ENCODE measurements at places on chromosomes 7 and 10.

DNA sequence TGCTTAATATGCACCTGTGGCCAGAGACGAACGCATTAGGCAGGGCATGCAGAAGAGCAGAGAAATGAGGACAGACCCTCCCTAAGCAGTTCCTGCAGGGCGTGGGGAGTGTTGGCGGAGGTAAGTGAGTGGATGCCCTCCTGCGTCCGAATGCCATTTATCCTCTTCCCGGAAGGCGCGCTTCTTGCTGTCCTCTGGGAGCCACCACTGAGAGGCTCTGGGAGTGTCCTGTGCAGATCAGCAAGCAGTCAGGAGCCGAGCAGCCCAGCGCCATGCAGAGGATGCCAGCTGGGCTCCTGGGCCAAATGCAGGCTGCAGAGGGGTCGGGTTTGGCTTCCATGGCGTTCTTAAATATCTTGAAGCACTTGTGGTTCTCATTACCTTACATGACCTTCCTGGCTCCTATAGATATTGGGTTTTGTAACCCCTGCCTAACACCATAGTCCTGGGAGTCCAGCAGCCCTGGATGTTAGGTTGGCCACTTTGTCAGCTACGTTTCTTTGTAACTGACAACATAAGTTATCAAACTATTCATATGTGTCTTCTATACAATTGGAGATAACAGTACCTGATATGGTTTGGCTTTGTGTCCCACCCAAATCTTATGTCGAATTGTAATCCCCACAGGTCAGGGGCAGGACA lies 30.0 kb upstream of the SLIT1 start:
- no peak for DNase-seq

DNA sequence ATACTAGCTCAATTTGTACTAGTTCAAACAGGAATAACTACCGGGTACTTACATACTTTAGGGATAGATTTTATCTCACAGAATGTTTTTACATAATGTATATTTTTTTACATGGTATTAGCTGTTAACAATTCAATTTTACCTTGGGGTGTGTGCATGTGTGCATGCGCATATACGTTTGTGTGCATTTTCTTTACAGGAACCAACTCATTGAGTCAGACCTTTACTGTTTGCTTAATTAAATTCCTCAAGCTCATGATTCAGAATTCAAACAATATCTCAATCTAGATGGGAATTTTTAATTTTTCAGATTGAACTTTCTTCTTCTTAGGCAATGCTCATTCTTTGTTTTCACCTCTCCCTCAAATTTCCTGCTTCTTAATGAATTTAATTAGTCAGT lies 24.7 kb upstream of the WASL start:
- no peak for DNase-seq

DNA sequence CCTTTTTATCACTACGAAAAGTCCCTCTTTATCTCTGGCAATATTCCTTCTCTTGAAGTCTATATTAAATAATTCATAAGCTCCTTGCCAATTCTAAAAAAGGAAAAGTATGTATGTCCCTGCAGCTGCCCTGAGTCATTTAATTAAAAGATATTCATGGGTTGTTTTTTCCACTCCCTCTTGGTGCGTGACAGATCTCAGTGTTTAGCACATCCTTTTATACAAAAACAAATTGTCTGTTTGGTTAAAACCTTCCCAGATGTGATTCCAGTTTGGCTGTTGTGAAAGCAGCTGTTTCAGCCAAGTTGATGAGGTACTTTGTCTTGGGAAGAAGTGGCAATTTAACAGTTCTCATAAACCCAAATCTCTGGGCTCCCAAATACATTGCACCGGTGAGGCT lies 33.8 kb upstream of the PRLHR start:
- no peak for DNase-seq

DNA sequence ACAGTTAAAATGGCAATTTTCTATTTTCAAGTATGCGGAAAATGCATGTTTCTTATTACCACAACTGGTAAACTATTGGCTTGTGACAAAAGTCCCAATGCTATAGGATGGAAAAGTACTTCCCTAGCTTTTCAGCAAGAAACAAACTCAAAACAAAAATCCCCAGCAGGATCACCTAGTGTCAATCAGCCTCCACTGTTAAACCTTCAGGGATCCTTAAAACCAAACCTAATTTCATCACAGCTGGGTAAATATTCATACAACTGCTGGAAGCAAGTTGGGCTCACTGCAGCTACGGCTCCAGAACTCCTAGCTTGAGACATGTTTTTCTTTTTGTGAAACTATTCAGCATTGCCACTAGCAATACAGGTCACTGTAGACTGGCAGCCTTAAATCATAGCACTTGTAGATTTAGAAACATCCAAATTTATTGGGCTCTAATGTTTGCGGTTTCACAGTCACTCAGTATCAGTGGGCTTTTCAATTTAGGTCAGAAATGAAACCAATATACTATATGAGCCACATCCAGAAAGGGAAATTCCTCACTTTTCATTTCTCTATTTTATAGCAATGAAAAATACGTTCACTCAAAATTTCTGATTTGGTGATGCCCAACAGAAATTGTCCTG lies 145.2 kb upstream of the ANK3 start:
- no peak for DNase-seq

DNA sequence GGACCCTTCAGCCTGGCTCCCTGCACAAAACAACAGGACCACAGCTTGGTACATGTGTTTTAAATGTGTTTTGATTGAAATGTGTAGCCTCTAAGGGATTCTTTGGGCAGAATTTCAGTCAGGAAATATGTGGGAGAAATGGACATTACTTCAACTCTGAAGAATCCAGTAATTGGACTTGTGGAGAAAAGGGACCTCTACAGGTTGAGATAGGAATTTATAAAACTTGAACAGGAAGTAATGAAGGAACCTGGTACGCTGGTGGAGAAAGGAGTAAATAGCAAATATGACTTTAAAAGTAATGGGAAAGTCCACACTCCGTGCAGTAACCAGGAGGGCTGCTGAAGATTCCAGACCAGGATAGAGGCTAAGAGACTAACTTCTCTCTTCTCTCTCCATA lies 220.5 kb downstream of the LHFPL3 start:
- no peak for DNase-seq

- peak; percentile 58 for DNase-seq
Measured at GRCh38 chr10:31318854-31319601, at the start of gene ZEB1. ZEB1 (plus strand) TSS chr10:31319216; CDS start chr10:31319235, 19 bp downstream.

DNA sequence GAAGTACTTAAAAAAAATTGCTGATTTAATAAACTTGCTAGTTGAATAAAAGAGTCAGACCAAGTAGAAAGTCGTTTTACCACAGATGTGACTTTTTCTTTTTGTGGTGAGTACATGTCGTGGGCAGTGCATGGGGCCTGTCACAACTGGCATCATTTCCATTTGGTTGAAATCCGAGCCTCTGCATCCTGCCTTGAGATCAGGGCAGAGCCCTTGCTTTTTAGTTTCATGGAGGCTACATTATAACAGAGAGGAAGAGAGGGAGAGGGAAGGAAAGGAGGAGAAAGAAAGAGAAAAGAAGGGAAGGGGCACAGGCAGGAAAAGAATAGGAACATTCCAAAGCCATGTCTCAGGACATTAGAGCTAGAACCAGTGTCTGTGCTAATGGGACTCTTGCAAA lies 20.4 kb upstream of the INSYN2A start:
- no peak for DNase-seq

Data from NCI-H1436 treated with DMSO at 0.1 percent for 48 hours (cell line).